ENCODE measurements at places on chromosomes 6 and 20. TPM values are rescaled to one million over a fixed set of nuclear protein-coding genes. Genes with fewer than 3 reads are reported as not detected.

Gene TSPYL1
- total RNA-seq: 41.8 TPM

Gene AGER
- 20.2 TPM for total RNA-seq

Gene DEFB132
- total RNA-seq: not detected

Gene RAET1L
- total RNA-seq: not detected

Gene PBOV1
- total RNA-seq: not detected

Gene EMILIN3
- total RNA-seq: 0.69 TPM

Gene PTCRA
- total RNA-seq: not detected

Gene SLC17A3
- 0.66 TPM for total RNA-seq

Gene TEAD3
- 1.5 TPM for total RNA-seq

Gene PAK5
- total RNA-seq: not detected

Gene GJA10
- not detected for total RNA-seq

- no peak for DNase-seq
These were observed 388.0 kb downstream of the GJA1 start for GRCh38 chr6:121823437-121823851.

DNA sequence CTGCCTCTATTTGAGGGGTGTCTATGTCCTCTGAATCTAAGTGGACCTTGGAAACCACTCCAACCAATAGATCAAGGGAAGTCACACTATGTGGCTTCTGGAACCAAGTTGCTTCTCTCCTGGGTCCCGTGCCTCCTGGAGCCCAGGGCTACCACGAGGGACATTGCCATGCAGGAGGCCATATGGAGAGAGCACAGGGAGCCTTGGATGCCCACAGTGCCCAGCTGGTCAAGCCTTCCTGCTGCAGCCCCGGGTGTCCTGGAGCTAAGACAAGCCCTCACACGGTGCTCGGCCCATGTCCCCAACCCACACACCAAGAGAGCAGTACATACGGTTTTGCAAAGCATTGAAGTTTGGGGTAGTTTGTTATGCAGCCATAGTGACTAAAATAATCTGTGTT, 231.6 kb downstream of the SYNDIG1 start:
- DNase-seq: no peak

DNA sequence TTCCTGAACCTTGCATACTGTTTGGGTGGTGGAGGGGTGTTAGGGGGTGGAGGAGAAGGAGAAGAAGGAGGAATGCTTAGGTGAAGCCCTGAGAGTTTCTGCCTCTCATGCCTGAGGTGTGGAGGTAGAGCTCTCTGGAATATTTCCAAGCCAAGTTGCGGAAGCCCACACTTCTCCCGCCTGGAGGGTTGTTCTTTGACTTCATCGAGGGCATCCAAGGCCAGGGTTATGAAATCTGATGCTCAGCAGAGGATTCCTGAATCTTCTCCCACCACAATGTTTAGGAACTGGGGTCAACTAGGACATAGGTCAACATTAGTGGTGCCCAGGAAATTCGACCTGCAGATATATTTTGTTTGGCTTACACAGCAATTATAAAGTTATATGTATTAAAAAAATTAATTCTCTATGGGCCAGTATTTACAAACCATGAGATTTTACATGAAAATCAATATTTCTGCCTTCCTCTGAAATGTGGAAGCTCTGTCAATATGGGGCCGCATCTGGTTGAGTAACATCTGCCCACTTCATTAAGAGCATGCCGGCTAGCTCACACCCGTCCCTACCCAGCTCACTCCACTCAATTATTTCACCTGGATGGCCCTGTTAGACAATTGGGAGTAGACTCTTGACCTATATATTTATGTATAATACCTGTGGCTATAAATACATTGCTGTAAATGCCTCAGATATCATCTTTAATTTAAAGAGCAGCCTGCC, 257.1 kb upstream of the ZFP64 start:
- DNase-seq: no peak

DNA sequence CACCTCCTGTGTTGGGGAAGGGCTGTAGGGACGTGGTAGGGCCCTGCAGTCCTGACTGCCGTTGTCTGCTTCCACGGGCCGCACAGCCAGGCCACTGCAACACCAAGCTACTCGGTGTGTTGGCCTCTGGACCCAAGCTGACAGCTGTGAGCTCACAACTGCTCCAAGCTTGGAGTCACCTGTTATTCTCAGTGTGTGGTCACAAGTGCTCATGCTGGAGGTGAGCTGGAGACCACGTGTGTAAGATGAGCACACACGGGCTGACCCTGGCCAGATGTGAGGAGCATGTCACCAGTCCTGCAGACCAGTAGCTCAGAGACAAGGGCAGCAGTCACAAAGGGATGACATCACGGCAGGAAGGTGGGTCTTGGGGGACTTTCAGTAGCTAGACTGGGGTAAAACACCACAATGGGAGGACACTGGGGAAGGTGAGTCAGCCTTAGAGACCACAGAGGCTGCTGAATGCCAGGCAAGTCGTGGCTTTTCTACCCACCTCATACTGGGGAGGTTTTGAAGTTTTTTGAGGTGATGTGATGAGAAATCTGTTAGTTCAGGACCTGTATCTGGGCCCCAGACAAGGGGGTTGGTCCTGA, 87.3 kb downstream of the FAM120B start:
- no peak for DNase-seq

DNA sequence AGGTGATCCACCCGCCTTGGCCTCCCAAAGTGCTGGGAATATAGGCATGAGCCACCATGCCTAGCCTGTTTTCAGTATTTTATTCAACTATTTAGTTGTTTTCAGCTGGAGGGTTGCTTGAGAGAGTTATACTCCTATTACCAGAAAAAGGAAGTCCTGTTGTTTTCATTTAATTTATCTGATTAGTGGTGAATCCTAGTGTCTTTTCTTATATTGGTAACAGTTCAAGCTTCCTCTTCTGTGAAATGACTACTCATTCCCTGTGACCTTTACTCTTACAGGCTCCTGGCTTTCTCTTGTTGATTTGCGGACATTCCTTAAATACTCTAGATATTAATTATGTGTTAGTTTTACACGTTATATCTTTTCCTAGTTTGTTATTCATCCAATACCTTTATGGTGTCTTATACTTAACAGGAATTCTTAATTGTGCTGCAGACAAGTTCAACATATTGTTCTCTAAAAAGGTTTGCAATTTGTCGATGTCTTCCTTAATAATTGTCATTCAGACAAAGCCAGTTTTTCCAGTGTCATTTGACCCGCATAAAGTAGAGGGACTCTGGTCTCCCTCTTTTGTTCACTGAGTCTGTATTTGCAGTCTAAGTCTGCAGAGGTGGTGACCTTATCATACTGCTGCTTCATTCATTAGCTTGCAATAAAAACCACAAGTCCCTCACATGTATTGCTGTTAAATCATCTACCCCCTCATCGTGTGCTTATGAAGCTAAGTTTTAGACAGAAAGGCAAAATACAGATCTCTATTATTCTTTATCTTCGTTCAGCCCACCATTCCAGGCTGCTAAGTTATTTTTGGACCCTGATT, 51.4 kb downstream of the ZBTB9 start:
- no peak for DNase-seq

- no peak for DNase-seq
These were observed 11.1 kb upstream of the LSM14B start for GRCh38 chr20:62111148-62111547.

- DNase-seq: no peak
These were observed 18.1 kb downstream of the ELMO2 start for GRCh38 chr20:46388201-46388836.

DNA sequence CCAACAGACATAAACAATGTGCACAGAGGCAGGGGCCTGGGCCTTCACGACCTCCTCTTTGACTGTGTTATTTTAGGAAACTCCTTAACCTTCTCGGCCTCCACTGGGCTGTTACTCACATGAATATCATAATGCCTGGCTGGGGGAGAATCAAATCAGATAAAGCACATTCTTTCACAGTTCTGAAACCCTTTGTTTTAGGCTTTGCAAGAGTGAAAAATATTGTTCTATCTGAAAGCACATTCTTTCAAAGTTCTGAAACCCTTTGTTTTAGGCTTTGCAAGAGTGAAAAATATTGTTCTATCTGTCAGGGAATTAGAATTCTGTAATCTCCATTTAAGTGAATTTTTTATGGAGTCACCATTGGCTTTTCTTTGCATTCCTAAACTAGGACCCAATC, 50.7 kb upstream of the SYNDIG1 start:
- DNase-seq: no peak

GRCh38 chr20:47907031-47907675, 121.9 kb upstream of the SULF2 start:
- DNase-seq: no peak

- no peak for DNase-seq
These were observed 9.1 kb downstream of the RBM38 start for GRCh38 chr20:57400231-57400701.

DNA sequence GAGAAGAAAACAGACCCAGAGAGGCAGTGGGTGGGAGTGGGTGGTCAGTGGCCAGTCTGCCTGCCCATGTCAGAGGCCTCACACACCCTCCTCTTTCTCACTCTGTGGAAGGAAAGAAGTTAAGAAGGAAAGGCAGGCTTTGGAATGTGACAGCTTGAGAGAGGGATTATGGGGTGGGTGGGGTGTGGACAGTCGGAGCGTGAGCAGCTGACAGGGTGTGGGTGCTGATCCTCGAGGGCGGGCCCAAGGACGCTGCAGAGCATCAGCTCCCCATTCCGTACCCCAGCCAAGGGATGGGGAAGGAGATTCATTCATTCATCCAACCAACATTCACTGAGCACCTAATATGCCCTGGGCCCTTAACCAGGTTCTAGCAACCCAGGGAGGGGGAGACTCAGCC, 4.8 kb downstream of the TGM6 start:
- no peak for DNase-seq

DNA sequence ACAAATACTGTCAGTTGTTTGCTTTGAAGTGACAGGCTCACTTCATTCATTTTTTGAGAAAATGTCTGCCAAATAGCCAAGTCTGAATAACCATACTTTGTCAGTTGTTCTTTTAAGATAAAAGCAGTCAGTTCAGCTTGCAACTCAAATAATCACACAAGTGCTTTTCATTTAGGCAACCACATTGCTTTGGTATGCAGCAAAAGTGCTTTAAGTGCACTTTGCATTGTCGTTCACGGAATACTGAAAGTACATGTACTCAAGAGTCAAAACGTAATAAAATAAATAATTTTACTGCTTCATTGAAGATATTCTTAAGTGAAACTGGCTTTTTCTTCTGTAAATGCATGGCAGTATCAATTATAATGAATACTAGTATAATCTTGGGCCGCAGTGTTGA, 107.2 kb downstream of the MMS22L start:
- no peak for DNase-seq

- no peak for DNase-seq
These were observed 88.5 kb downstream of the KIZ start for GRCh38 chr20:21214431-21214830.

GRCh38 chr6:30741063-30741779, 1.3 kb downstream of the FLOT1 start:
- DNase-seq: no peak

Data from activated T-helper 1 cell treated with anti-CD3 and anti-CD28 coated beads, Interleukin-12 subunit alpha, Interleukin-12 subunit beta, Interleukin-2, Interleukin-4 antibody, amounts not matched to agents 30 ng/mL and 10 ng/mL and 1 ng/mL, durations not matched to agents 14 hours and 24 hours and 36 hours (primary cell).